Hepatocyte (in vitro differentiated cells): ENCODE measurements at places on chromosomes 2 and 18. TPM values are rescaled to one million over a fixed set of nuclear protein-coding genes. Genes with fewer than 3 reads are reported as not detected.

Gene GAREM1
- polyA plus RNA-seq, result 6.3 and 7.1 TPM in 2 replicates

GRCh38 chr2:118993392-118993752, 51.4 kb downstream of the MARCO start:
- no peaks in the 10 kb centered on the region for H3K4me1 ChIP-seq
- no peak overlapping the region for H3K27ac ChIP-seq
- DNase-seq, result no peak
- no peaks in the 10 kb centered on the region for H3K36me3 ChIP-seq

Gene AQP12A
- not detected in 2 replicates for polyA plus RNA-seq

DNA sequence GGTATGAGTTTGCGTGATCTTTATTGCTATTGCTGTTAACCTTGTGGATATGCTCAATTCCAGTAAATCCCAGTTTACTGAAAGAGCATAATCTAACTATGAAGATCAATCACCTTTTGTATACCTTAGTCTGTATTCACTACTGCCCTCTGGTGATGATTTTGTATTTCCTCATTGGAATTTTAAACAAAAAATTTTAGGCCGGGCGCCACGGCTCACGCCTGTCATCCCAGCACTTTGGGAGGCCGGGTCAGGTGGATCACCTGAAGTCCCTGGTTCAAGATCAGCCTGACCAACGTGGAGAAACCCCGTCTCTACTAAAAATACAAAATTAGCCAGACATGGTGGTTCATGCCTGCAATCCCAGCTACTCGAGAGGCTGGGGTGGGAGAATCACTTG, 5.1 kb downstream of the COMMD1 start:
- H3K27ac ChIP-seq, result no peak overlapping the region
- DNase-seq, result no peak
- H3K4me1 ChIP-seq, result no peaks in the 10 kb centered on the region

DNA sequence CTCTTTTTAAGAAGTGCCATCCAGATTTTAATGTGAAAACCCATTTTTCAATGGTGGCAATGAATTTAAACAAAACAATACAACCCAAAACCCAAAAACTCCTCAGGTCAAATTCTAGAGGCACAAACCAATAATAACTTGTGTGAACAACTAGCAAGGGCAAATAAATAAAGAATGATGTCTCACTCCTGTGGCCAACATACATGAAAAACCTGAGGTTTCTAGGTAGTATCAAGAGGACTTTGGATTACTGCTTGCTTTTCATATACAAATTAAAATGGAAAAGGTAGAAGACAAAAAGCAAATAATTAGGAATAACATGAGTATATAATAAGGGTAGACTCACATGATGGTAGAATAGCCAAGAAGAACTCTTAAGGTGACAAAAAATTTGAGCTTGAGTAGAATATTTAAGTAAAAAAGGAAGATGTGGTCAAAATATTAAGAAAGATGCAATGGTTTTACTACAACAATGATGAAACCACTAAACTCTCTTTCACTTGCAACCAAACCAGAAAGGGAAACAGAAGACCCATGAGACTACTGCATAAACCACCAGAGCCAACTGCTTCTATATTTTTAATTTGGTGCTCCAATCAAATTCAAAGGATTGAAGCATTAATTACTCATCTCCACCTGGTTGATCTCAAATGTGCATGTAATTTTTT, 53.5 kb downstream of the DARS1 start:
- no peak overlapping the region for H3K4me3 ChIP-seq
- H3K27me3 ChIP-seq, result no peaks in the 10 kb centered on the region
- no peaks in the 10 kb centered on the region for H3K36me3 ChIP-seq
- DNase-seq, result no peak
- no peak overlapping the region for H3K27ac ChIP-seq
- no peaks in the 10 kb centered on the region for H3K4me1 ChIP-seq

DNA sequence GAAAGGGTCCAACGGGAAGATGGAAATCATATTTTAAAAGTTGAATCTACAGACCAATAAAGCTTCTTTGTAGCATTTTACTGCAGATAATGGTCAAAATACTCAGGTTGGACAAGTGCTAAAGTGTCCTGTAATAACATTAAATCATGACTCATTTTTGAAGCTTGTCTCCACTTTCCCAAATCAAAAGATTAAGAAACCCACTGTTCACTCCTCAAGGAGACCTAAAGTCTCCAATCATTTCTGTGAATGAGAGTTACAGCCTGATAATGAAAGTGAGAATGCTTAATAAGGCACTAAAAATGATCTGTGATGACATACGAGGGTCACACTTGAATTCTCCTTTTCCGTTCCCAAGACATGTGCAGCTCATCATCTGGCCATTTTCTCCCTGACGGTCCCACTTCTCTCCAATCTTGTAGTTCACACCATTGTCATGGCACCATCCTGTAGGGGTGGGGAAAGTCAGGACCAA, 53.4 kb downstream of the ATIC start:
- H3K27me3 ChIP-seq, result no peaks in the 10 kb centered on the region
- H3K4me3 ChIP-seq, result no peak overlapping the region
- peaks cover 19% of the 10 kb centered on the region for H3K36me3 ChIP-seq
- DNase-seq, result no peak
- no peak overlapping the region for H3K27ac ChIP-seq
- H3K4me1 ChIP-seq, result no peaks in the 10 kb centered on the region

Gene ATP6V1B1
- 2.9 and 4.0 TPM in 2 replicates for polyA plus RNA-seq

Gene KLHL30
- 0.15 TPM in 1 of 2 replicates, not detected in the other for polyA plus RNA-seq

- H3K36me3 ChIP-seq, result no peaks in the 10 kb centered on the region
- peak overlapping the region; percentile 49 for H3K27ac ChIP-seq
- no peak overlapping the region for H3K4me3 ChIP-seq
- H3K4me1 ChIP-seq, result peaks cover 71% of the 10 kb centered on the region
- no peaks in the 10 kb centered on the region for H3K27me3 ChIP-seq
- DNase-seq, result no peak
These were observed 7.7 kb downstream of the TSHZ1 start for GRCh38 chr18:75218065-75218923.

DNA sequence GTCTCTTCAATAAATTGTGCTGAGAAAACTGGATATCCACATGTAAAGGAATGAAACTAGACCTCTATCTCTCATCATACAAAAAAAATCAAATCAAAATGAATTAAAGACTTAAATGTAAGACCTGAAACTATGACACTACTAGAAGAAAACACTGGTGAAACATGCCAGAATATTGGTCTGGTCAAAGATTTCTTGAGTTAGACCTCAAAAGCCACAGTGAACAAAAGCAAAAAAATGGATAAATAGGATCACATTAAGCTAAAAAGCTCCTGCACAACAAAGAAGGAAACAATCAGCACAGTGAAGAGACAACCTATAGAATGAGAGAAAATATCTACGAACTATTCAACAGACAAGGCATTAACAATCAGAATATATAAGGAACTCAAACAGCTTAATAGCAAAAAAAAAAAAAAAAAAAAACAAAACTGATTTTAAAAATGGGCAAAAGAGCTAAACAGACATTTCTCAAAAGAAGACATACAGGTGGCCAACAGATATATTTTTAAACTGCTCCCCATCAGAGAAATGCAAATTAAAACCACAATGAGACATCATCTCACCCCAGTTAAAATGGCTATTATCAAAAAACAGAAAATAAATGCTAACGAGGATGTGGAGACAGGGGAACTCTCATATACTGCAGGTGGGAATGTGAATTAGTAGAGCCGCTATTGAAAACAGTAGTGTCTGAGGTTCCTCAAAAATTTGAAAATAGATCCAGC, 66.3 kb downstream of the NCKAP1 start:
- H3K27ac ChIP-seq, result no peak overlapping the region
- no peaks in the 10 kb centered on the region for H3K4me1 ChIP-seq
- H3K27me3 ChIP-seq, result no peaks in the 10 kb centered on the region
- no peak for DNase-seq
- H3K36me3 ChIP-seq, result peaks cover 9% of the 10 kb centered on the region
- H3K4me3 ChIP-seq, result no peak overlapping the region

Gene UGT1A10
- polyA plus RNA-seq, result not detected in 2 replicates

- H3K4me1 ChIP-seq, result no peaks in the 10 kb centered on the region
- H3K36me3 ChIP-seq, result no peaks in the 10 kb centered on the region
- no peak for DNase-seq
- no peak overlapping the region for H3K27ac ChIP-seq
- H3K4me3 ChIP-seq, result no peak overlapping the region
These were observed 251.3 kb downstream of the HDAC4 start for GRCh38 chr2:239149501-239149900.

DNA sequence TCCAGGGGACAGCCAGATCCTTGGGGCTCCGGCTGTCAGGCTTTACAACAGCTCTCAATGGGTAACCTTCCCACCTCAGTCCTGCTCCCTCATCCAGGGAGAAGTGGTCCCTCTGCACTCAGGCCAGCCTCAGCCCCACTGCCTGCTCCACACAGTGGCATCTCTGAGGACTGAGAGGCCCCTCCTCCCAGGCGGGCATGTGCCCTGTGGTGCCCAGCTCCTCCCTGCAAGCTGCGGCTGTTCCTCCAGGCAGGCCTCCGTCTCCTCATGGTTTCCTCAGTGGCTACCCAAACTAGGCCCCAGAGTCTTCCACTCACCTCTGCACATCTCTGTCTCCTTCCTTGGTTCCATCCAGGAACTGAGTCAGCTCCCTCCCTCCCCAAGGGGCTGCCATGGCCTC, 81.7 kb upstream of the TMEM200C start:
- H3K36me3 ChIP-seq, result no peaks in the 10 kb centered on the region
- H3K4me3 ChIP-seq, result no peak overlapping the region
- no peak for DNase-seq
- H3K27me3 ChIP-seq, result no peaks in the 10 kb centered on the region
- H3K27ac ChIP-seq, result no peak overlapping the region
- H3K4me1 ChIP-seq, result no peaks in the 10 kb centered on the region

Gene PRSS56
- polyA plus RNA-seq, result not detected in 2 replicates

- peaks cover 23% of the 10 kb centered on the region for H3K4me1 ChIP-seq
- H3K27ac ChIP-seq, result no peak overlapping the region
- no peak for DNase-seq
- H3K36me3 ChIP-seq, result no peaks in the 10 kb centered on the region
- peaks cover 30% of the 10 kb centered on the region for H3K27me3 ChIP-seq
- peak overlapping the region; percentile 72 for H3K4me3 ChIP-seq
These were observed 693 bp upstream of the LRP2 start for GRCh38 chr2:169362894-169363559.

GRCh38 chr2:130724455-130724854, 4.4 kb upstream of the GPR148 start:
- H3K4me1 ChIP-seq, result peaks cover 10% of the 10 kb centered on the region
- H3K36me3 ChIP-seq, result no peaks in the 10 kb centered on the region
- H3K4me3 ChIP-seq, result no peak overlapping the region
- H3K27me3 ChIP-seq, result no peaks in the 10 kb centered on the region
- no peak for DNase-seq
- H3K27ac ChIP-seq, result no peak overlapping the region

Gene SERPINB13
- 0.28 TPM in 1 of 2 replicates, not detected in the other for polyA plus RNA-seq

GRCh38 chr2:120225549-120226065, 2.4 kb upstream of the TMEM185B start:
- no peaks in the 10 kb centered on the region for H3K27me3 ChIP-seq
- peaks cover 22% of the 10 kb centered on the region for H3K4me1 ChIP-seq
- no peak for DNase-seq
- H3K4me3 ChIP-seq, result no peak overlapping the region
- H3K27ac ChIP-seq, result no peak overlapping the region

DNA sequence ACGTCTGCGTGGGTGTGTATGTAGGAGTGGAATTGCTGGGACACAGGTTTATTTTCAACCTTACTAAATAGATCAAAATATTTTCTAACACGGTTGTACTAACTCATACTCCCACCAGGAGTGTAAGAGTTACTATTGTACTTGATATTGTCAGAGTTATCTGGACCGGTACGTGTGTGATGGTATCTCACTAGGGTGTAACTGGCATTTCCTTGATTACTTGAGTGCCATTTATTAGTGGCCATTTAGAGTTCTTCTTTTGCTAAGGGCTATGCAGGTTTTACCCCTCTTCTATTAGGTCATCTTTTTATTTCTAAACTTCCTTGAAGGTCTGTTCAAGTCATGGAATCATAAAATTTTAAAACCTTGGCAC, 33.5 kb downstream of the CENPO start:
- no peak for DNase-seq
- no peak overlapping the region for H3K4me3 ChIP-seq
- H3K4me1 ChIP-seq, result no peaks in the 10 kb centered on the region
- H3K36me3 ChIP-seq, result no peaks in the 10 kb centered on the region
- no peaks in the 10 kb centered on the region for H3K27me3 ChIP-seq
